Central memory CD8-positive, alpha-beta T cell (primary cell): ENCODE measurements at places on chromosomes 1 and 21.

GRCh38 chr1:40985875-40986274 lies 6.4 kb downstream of the CTPS1 start:
- no peak for DNase-seq

DNA sequence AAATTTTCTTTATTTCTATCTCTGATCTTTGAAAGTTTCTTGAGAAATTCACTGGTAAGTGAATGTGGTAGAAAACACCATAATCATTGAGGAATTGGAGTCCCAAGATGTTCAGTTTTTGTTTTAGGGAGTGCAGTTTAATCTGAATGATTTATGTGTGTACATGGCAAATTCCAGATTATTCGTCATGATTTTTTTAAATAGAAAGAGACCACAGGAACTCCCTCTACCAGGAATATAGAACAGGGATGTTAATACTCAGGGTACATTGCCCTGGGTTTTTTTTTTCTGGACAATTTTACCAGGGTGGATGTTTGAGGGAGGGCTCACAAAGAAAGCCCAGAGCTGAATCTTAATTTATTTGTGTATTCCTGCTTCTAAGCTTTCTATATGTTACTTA lies 109.0 kb downstream of the VPS13D start:
- DNase-seq: no peak

DNA sequence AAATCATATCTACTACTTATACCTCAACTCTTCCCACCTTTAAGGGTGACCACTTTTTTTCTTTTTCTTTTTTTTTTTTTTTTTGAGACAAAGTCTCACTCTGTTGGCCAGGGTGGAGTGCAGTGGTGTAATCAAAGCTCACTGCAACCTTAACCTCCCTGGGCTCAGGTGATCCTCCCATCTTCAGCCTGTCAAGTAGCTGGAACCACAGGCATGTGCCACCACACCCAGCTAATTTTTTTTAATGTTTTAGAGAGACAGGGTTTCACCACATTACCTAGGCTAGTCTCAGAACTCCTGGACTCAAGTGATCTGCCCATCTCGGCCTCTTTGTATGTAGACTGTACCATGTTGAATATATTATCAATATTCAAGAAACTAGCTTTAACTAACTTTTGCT lies 39.4 kb downstream of the NRDC start:
- DNase-seq: no peak

DNA sequence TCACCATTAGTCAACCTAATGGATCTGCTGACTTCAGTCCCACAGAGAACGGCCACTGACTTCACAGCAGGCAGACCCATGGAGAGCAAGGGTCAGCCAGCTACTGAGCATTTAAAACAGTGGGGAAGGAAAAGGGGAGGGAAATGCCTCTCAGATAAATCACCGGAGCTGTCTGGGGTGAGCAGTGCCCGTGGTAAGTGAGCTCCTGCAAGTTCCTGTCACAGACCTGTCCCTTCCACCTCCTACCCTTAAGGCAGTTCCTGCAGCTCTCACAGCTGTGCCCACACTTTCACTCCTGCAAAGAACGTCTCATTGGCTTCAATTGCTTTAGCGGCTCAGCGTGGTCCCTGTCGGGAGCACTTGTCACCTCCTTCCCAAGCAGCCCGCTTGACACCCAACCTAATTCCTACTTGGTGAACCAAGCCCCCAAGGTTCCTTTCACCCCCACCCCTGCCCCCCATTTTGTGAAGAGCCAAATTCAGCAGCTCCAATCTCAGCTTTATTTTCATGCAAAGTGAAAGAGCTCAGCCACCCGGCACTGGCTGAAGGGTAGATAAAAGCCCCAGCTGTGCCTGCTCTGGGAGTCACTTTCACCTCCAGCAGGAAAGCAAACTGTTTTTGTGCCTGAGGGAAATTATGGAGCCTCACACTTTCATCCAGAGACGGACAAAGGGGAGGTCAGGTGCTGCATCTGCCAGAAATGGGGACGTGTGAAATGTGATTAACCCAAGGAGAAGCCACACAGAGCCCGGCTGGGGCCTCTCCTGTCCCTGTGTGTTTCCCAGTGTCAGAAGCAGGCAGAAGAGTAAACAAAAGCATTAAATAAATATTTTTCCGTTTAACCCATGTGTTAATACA lies 306.2 kb downstream of the TTLL7 start:
- no peak for DNase-seq

DNA sequence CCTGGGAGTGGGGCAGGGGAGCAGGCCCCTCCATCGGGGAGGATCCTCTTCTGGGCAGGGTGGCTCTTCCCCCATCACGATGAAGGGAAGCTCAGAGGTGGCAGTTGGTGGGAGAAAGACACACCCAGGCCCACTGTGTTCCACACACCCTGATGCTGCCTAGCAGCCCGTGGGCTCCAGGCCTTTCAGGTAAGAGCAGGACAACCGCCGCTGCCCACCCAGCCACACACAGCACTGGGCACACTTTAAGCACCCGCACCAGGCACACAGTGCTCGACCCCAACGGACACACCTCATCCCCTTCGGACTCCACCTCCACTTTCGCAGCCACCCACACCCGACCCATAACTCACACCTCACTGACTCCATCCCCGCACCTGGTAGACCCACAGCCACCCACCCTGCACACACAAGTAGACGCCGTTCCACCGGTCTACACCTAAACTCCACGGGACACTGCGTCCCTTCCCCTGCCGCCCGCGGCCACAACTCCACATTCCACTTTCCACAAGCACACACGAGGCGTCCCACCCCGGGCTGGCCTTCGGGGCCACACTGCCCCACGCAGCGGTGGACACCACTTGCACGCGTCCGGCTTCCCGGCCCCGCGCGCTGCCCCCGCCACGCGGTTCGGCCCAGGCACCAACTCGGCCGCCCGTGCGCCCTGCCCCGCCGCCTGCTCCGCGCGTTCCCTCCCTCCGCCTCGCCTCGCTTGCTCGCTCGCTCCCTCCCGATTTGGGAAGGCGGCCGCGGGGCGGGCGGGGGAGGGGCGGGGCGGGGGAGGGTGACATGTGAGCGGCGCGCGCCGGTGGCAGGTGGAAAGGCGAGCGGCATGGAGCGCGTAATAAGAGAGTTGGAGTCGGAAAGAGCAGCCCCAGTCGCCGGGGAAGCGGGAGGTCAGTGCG lies at the start of gene KCNQ4:
Gene KCNQ4, plus strand, starts transcription at position 787 of the 905 bp plus-strand sequence. CDS start 307 bp downstream, outside the sequence.
- DNase-seq: no peak

DNA sequence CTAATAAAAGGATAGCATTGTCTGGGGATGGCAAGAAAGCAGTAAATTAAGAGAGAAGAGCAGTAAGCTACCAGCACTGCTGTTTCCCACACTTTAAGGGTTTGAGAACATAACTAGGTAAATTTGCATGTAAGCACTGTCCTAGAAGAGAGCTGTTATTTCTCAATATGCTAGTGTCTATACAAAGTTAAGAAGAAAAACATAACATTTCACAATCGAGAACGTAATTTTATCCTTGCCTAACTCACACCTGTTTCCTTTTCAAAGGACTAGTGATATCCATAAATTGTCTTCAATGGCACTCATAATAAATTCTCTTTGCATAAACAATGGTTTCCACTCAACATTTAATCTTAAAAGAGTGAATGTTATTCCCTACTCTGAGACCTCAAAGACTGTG lies 576.0 kb downstream of the PTBP2 start:
- DNase-seq: no peak
